Mucosa of descending colon (tissue), 3 donors: ENCODE measurements at places on chromosomes 2 and 18.

GRCh38 chr2:167992278-167992677 is 255.1 kb downstream of the STK39 start:
- no peak for DNase-seq

- DNase-seq = no peak
Observed at GRCh38 chr2:10787176-10787968, 25.2 kb downstream of the PDIA6 start.

- DNase-seq = no peak
Observed at GRCh38 chr2:47617523-47618271, 165.2 kb upstream of the MSH6 start.

- DNase-seq = no peak
Observed at GRCh38 chr2:24122366-24123194, 554 bp downstream of the PFN4 start.

DNA sequence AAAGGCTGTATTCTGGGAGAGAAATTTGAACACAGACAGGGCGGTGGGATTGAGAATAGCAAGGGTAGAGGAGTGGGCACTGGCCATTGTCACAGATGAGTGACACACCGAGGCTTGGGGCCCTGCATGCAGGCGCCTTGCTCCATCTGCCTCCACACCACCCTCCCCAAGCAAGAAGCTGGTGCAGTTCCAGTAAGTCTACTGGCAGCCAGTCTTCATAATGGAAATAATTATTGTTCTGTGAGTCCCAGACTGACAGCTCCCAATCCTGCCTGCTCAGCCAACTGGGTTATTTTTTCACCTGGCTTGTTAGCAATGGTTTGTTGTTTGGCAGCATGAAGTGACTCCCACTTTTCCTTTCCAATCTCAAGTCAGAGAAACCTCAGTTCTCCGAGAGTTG is 13.0 kb downstream of the TTC32 start:
- no peak for DNase-seq

- no peak for DNase-seq
Observed at GRCh38 chr2:63432373-63432772, 155.9 kb downstream of the WDPCP start.

- DNase-seq = no peak
Observed at GRCh38 chr2:7013471-7014160, 96.4 kb downstream of the RNF144A start.

GRCh38 chr18:39732918-39733317 is 2167.3 kb upstream of the CELF4 start:
- DNase-seq = no peak

- DNase-seq = no peak
Observed at GRCh38 chr18:44341759-44342158, 338.9 kb upstream of the SETBP1 start.

DNA sequence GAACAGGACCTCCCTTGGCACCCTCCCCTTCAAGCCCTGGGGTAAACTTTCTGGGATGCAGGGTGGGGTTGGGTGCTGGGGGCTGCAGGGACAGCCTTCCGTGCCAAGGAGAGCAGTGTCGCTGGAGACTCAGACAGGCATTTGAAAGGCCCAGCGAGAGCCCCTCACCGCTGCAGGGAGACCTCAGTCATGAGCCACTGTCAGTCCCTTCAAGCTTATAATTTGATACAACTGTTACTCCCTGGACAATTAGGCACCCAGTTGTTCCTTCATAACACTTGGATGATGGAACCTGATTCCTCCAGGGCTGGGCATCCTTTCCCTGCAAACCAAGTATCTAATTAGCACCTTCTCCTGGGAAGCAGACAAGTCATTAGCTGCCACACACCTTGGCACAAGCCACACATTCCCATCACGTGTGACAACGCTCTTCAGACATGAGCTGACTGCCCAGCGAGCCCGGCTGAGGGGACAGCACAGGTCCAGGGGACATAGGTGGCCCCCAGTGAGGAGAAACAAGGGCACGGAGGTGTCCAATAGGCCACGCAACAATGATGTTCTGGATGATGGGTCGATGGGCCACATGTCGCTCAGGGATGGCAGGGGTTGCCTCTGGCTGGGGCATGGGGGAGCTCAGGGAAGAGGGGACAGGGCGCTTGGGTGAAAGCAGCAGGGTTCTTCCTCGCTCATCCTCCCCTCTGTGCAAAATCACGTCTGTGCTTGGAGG is 59.6 kb downstream of the KCNF1 start:
- no peak for DNase-seq

DNA sequence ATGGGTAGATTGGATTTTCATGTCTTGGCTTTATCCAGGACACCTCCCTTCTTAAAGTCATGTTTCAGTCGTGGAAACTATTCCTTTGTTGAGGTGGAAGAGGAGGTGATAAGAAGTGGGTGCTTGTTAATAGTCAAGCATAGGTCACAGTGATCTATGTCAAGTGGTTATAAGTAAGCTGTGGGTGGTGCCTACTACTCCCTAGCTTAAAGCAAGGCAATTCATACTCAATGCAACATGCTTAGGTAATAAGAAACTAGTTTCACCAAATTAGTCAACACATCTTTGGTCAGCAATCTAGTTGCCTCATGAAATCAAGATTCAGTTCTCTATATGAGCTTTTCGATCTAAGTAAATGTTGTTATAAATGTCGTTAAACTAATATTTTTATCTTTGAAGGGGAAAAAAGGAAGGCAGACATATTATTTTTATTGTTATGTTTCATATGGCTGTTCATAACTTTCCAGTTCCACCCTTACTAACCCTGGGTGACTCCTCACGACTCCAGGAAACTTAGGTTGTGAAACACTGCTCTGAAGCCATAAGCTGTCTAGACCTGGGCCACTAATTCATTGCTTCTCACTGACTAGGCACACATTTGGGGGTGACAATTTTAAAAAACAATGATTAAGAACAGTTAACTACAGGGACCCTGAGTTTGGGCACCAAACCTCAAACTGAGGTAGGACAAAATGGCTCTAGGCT is 5.8 kb upstream of the ABCB11 start:
- DNase-seq = no peak

- no peak for DNase-seq
Observed at GRCh38 chr18:40911041-40911440, 1044.0 kb upstream of the PIK3C3 start.

GRCh38 chr2:173424886-173425285 is 70.2 kb downstream of the CDCA7 start:
- no peak for DNase-seq

DNA sequence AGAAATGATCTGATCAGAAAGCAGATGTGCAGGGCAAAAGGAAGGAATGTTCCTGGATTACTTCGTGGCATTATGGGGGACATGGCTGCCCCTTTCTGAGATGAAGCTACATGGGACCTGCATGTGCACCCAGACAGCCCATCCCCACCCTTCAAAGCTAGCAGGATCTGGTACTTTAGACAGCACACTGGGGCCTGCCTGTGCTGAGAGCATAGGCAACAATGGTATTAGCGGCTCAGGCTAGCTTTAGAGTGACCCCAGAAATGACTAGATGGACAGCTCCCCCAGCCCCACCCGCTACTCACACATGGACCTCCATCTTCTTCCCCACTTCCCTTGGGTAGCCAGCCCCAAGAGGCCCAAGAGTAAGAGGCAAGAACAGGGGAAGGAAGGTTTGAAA is 61.5 kb upstream of the NFE2L2 start:
- no peak for DNase-seq

- no peak for DNase-seq
Observed at GRCh38 chr18:37156330-37156942, 327.5 kb downstream of the KIAA1328 start.

GRCh38 chr2:136104977-136105376 is 13.0 kb downstream of the CXCR4 start:
- no peak for DNase-seq

GRCh38 chr18:75199327-75199726 is 9.6 kb downstream of the PTGR3 start:
- no peak for DNase-seq

GRCh38 chr2:239946864-239947728 is 78.0 kb downstream of the NDUFA10 start:
- no peak for DNase-seq

DNA sequence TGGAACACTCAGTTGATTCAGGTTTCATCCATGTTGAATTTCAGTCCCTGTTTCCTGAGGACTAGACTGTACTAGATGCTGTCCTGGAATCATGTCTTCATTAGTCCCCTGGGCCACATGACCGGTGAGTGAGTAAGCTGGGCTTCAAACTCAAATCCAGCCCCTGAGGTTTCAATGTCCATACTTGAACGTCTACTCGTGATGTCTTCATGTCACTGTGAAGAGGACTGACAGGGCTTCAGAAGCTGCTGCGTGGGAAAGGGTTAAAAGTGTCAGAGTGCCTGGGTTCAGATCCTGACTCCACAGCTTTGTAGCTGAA is 101.2 kb downstream of the CDK15 start:
- DNase-seq = no peak

GRCh38 chr2:101230541-101231001 is 22.1 kb upstream of the CNOT11 start:
- DNase-seq = no peak

- DNase-seq = no peak
Observed at GRCh38 chr2:171894612-171894947, 536 bp upstream of the SLC25A12 start.

GRCh38 chr2:101566632-101567228 is 91.8 kb upstream of the RFX8 start:
- no peak for DNase-seq

GRCh38 chr2:62296832-62297623 is 101.1 kb downstream of the B3GNT2 start:
- DNase-seq = no peak

GRCh38 chr2:168811696-168812095 is 9.3 kb downstream of the NOSTRIN start:
- no peak for DNase-seq

DNA sequence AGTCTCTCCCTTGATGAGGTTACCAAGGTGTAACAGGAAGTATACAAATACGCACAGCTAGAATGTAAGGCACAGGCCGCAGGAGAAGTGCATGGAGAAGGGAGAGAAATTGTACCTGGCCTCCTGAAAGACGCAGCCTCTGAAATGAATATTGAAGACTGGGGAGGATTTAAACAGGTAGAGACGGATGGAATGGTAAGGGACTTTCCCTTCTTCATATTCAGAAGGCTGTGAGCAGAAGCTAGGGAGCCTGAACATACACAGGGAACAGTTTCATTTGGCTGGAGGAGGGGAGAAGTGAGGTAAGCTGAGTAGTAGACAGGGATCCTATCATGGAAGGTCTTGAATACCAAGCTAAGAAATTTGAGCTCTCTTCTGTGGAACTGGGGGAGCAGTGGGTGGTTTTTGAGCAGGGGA is 112.7 kb downstream of the ANKRD44 start:
- no peak for DNase-seq

DNA sequence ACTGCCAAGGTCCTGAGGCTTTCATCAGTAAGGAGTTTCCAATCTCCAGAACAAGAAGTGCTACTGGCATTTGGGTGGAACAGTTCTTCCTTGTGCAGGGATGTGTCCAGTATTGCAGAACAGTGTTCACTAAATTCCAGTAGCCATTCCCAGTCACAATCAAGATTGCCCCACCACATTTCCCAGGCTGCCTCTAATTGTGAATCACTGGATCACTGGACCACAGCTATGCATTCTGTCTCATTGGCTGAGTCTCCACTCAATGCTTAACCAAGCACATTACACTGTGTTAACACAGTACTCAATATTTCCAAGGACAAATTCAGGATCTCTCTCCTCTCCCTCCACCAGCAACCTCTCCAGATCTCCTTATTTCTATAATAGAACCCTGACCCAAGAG is 160.2 kb upstream of the CCDC150 start:
- no peak for DNase-seq
